Ureter (tissue), 1 donor: ENCODE measurements at places on chromosomes 1 and 21.

DNA sequence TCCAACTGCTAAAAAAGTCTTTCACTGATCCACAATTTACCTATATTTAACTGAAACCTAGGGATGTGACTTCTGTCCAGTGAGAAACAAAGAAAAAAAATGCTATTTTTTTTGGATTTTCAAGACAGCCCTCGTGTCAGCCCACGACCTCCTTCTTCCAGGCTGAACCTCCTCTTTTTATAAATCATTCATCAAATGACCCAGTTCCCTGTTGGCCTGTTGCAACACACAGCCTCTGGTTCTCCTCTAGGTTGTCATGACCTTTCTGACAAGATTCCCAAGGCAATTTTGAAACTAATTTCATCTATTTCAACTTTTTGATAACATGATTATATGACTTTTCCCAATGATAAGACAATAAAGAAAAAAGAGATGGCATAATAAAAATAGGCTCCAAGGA, 74.6 kb downstream of the PGBD5 start:
- no peak for DNase-seq

- DNase-seq, result no peak
These were observed 104.8 kb downstream of the RGL1 start for GRCh38 chr1:183909672-183910071.

DNA sequence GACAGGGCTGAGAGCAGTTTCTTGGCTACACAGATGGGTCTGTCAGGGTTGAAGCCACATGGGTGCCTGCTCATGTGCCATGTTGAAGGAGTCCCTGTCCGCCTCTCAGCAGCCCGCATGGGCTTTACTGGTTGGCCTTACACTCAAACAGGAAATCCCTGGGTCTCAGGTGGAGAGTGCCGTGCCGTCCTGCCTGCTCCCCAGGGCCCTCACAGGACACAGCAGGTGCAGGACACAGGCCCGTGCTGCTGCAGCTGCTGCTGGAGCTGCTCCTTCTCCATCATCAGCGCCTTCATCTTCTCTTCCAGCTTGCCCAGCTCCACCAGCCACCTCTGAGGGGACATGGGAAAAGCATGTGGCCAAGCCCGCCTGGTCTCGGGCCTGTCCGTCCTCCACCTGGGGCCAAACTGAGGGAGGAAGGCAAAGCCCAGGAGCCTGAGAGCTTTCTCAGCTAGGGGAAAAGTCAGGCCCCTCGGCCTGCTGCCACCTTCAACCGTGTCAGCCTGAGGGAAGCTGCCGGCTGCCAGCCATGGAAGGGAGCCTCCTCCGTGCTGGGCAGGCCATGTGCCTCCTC, 5.5 kb downstream of the SLFNL1 start:
- no peak for DNase-seq

- no peak for DNase-seq
These were observed 327.3 kb upstream of the SGIP1 start for GRCh38 chr1:66206563-66207144.

DNA sequence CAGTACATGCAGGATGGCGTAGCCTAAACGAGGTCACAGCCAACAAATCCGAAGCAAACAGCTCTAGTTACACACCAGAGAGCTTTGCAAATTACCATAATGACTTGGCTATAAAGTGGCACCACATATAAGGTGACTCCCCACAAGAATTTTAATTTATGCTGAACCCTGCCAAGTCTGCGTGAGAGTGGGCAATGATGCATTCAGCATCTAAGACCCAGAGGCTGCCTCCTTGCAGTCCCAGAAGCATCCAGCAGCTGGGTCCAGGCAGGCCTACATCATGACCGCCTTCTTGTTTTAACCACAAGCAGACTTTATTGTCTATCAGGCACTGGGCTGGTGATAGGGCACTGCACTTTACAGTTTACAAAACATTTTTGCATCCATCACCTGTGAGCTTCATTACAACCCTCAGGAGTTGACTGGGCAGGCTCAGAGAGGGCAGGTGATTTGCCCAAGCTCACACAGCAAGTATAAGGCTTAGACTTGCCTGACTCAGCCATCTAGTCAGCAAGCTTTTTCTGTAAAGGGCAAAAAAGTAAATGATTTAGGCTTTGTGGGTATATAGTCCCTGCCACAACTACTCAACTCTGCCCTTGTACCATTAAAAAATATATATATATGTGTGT, 134.6 kb downstream of the GLIS1 start:
- no peak for DNase-seq

DNA sequence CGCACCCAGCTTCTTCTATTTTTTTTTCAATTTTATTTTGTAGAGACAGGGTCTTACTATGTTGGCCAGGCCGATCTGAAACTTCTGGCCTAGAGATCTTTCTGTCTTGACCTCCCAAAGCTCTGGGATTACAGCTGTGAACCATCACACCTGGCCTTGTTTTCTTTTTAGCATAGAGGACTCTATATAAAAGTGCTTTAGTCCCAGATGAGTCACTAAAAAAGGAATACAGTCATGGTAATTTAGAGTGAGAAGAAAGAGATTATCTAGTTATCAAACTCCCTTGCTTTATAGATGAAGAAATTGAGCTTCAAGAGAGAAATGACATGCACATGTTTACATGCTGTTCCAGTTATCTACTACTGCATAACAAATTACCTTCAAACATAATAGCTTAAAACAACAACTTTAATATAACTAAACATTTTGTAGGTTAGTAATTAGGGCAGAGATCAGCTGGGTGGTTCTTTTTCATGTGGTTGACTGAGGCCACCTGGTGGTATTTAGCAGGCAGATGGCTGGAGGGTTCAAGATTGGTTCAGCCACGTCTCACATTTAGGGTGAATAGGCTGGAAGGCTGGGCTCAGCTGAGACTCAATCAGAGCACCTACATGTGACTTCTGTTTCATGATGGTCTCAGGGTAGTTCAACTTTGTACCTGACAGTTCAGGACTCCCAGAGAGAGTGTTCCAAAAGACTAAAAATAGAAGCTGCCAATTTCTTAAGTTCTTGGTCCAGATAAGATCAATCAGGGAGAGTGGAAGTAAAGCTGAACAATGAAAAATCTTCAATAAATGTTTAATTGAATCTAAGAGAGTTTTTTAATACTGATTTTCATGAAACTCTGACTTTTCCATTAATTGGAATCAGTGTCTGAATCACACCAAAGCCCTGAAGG, 16.9 kb upstream of the MTF2 start:
- no peak for DNase-seq

DNA sequence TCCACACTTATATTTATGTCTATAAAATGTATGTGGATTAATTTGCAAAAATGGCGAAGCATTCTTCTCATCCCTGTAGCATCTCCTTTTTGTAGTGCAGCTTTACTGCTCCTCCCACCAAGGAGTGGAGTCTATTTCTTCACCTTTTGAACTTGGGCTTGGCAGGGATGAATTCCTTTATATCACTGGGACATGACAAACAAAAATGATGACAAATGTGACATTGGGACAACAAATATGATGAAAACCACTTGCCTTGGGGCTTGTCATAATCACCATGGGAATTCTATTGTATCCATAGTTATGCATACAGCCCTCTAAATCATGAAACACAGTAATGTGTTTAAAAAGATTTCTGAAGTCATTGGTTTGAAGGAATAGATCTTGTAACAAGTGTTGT, 155.0 kb downstream of the TNFSF18 start:
- DNase-seq, result no peak

DNA sequence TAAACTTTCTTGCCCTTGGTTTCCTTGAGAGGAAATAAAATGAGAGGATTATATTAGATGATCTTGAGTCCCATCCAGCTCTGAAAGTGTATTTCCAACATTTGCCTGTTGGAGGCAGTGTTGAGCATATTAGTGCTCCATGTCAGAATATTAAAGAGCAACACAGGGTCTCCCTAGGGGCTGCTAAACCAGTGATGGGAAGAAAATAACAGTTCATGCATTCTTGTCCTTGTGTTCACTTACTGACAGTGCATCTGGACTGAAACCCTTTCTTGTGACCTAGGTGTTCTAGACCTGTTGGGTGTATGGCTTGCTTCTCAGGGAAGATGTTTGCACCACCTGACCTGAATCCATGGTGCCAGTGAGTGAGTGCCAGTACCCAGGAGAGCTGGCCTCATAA, 124.7 kb upstream of the KIAA0040 start:
- no peak for DNase-seq

GRCh38 chr1:16186655-16187235, 25.7 kb downstream of the ARHGEF19 start:
- DNase-seq, result no peak

- DNase-seq, result no peak
These were observed 50.6 kb downstream of the LHX4 start for GRCh38 chr1:180280617-180281016.

GRCh38 chr1:103267266-103267665, 158.9 kb upstream of the COL11A1 start:
- DNase-seq, result no peak

GRCh38 chr1:67051196-67051595, 2.8 kb downstream of the SLC35D1 start:
- DNase-seq, result no peak
